ENCODE measurements at places on chromosomes 3 and 15.

- DNase-seq: no peak
Measured at GRCh38 chr15:50556642-50557371, 10.3 kb upstream of the USP50 start.

DNA sequence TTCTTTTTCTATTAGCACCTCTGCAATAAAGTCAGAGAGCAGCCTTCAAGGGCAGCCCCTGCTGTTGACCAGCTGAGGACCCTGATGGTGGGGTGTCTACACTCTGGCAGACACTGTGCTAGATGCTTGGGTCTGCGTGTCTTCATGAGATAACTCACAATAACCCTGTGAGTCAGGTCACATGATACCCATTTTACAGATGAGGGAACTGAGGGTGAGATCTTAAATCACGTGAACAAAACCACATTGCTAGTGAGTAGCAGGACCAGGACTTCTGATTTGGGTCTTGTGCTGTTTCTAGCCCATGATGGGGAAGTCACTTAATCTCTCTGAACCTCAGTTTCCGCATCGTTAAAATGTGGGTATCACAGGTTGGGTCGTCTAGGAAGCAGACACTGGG lies 118.5 kb upstream of the LIPC start:
- no peak for DNase-seq

DNA sequence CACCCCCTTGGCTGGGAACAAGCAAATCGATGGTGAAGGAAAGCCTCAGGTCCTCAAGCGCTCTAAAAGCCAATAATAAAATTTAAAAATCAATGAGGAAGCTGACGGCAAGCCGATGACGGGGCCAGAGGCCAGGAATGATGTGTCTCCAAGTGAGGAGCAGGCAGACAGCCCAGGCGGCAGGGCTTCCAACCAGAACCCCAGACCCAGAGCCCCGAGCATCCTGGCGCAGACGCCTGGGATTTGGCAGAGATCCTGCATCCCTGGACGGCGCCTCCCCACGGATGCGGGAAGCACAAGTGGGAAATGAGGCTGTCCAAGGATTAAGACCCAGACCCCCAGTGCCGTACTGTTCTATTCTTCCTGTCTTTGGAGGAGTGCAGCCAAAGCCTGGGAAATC lies 123.0 kb upstream of the PROK2 start:
- DNase-seq: no peak

- DNase-seq: no peak
Measured at GRCh38 chr3:78690766-78691165, 1077.0 kb downstream of the ROBO1 start.

DNA sequence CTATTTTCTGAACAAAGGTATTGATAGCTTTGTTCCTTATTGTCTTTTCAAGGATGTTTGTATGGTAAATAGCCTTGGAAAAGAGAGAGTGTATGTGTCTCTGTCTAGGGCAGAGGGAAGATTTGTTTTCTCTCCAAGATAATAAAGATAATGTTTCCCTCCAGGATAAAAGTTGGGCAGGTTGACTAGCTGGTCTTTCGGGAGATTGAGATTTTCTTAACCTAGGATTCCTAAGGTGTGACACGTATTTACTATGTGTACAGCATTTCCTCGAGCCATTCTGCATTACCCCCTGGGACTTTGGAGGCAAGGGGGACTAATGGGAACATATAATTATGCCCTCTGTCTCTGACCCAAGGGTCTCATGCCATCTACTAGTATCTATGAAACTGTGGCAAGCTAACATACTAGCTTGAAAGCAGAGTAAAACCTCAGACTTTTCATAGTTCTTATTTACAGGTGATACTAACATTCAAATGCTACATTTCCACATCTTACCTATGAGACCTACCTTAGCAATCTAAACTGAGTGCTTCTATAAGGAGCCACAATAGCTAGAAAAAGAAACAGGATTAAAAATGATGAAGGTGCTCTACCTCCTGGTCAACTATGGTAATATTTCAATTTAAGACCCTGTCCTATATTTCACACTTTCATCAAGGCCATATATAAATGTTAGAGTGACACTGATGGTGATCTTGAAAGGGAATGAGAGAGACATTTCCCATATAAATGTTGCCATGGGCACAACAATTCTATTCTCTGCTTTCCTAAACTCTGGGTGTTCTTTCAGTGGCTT lies 252.9 kb upstream of the CBLB start:
- DNase-seq: no peak

- DNase-seq: no peak
Measured at GRCh38 chr3:138063416-138063815, 52.0 kb downstream of the DZIP1L start.

DNA sequence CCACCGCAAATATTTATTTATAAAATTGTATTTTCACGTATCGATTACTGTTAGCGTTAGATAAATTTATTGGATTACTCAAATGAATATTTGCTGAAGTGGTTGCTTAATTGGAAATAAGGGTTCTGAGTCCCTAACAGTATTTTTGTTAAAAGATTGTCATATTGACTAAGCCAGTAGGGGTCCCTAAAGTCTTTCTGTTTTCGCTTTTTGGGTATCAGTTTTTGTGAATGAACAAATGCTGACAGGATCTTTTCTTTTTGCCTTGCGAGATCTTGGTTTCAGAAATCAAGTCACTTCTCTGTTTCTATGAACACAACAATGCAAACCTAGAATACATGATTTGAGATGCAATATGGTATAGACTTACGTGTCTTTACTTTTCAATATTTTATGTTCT lies 7.1 kb downstream of the RAD51 start:
- DNase-seq: no peak

DNA sequence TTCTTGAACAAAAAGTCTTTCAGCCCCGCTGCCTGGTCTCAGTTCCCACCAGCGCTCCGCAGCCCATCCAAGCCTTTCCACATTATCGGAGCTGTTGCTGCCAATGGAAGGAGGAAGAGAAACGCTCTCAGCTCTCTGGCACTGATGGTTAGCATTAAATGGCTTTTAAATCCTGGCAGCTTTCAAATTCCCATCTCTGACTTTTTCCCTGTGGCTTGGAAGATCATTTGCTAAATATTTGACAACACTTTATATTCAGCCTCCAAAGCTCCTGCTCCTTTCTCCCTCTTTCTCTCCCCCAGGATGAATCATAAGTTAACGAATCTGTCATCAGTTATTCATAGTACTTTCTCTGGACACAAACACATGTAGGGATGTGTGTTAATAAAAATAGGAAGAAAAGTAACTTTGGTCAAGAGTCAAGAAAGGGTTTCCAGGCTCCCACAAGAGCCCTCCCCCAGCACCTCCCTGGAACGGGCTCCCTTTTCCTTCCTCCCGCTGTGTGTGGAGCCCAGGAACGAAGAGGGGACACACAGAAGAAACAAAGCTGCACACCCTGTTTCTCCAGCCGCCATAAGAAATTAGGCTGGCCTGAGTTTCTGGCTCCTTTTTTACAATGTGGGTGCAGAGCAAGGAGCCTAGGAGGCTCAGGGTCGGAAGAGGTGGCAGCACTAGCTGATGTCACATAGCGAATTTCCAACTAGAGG lies 47.6 kb upstream of the TSEN2 start:
- no peak for DNase-seq

DNA sequence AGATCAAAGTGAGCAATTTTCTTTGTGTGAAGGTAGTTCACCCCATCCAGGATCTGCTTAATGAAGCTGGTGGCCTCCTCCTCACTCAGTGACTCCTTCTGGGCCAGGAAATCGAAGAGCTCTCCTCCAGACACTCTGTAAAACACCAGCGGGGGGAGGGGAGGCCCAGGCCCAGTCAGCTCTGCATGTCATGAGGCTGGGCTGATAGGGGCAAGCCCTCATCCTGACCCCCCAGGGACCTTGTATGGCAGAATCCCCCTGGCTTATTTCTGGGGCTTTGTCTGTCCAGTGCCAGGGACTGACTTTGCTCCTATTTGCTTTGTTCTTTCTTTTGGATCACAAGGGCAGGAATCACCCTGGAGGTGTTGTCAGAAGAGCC lies 74.9 kb downstream of the DAPK2 start:
- no peak for DNase-seq

DNA sequence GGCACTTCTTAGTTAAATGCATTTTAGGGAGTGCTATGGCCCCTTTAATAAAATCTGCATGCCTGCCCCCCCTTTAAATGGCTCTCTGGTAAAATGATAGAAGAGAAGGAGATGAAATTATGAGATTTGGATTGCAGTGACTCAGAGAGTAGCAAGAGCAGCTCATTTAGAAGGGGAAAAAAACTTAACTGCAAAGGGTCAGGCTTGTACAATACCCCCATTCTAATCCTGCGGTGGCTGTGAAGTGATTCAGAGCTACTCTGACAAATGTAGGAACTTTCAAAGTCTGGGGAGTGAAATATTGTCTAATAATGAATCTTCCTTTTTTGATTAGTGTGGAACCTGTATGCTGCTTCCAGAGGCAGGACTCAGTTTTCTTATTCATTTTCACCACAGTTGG lies 44.1 kb upstream of the TBC1D23 start:
- no peak for DNase-seq

- no peak for DNase-seq
Measured at GRCh38 chr15:70526221-70526973, 237.0 kb downstream of the UACA start.

DNA sequence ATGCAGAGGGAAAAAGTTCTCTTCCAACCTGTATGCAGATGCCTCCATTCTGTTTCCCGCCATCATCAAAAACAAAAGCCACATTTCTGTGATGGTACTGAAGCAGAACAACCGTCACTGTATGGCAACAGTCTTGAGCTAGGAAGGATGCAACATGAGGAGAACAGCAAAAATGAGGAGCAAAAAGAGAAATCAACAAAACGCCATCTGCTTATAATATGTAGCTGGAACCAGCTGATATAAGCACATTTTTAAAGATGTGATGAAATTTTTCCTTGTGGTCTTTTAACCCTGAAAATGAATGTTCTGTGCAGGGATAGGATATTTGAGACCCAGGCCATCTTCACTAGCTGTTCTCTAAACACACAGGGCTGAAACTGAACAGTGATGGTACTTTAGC lies 287.0 kb downstream of the ZIC4 start:
- no peak for DNase-seq

- no peak for DNase-seq
Measured at GRCh38 chr3:13157986-13158385, 84.8 kb upstream of the IQSEC1 start.

DNA sequence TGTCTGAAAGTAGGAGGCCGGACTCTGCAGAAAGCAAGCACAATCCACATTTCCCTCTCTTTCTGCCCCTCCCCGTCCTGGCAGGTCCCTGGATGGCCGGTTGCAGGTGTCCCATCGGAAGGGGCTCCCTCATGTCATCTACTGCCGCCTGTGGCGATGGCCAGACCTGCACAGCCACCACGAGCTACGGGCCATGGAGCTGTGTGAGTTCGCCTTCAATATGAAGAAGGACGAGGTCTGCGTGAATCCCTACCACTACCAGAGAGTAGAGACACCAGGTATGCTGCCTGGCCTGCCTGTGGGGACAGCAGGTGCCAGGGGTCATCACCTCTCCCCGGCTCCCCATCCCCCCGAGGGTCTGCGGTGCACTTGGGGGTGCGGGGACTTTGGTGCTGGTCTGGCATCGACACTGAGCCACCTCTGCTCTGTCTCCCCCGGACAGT lies 89.6 kb downstream of the AAGAB start:
- no peak for DNase-seq
